ENCODE measurements at places on chromosomes 6 and 20. TPM values are rescaled to one million over a fixed set of nuclear protein-coding genes. Genes with fewer than 3 reads are reported as not detected.

DNA sequence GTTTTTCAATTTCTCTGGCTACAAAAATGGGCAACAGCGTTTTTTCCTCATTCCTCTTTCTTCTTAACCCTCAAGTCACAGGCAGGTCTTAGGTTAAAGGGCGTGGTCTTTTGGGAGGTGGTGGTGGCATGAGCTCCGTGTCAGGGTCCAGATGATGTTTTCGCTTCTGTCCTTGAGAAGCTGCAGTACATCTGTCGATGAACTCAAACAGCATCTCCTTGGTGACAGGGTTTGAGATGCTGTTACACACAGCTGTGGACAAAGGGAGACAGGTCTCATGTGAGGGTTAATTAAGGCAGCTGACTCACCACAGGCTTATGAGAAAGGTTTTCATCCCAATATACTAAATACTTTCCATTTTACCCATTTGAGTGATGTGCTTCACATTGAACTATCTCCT is 350.8 kb downstream of the RNGTT start:
- DNase-seq: no peak

The EYA4 gene
- total RNA-seq: 20.0 TPM

The KCNS1 gene
- total RNA-seq: not detected

GRCh38 chr6:112176175-112176574 is 78.2 kb downstream of the LAMA4 start:
- DNase-seq: no peak

GRCh38 chr6:13462458-13463327 is 24.7 kb downstream of the GFOD1 start:
- no peak for DNase-seq

The KIFC1 gene
- not detected for total RNA-seq

DNA sequence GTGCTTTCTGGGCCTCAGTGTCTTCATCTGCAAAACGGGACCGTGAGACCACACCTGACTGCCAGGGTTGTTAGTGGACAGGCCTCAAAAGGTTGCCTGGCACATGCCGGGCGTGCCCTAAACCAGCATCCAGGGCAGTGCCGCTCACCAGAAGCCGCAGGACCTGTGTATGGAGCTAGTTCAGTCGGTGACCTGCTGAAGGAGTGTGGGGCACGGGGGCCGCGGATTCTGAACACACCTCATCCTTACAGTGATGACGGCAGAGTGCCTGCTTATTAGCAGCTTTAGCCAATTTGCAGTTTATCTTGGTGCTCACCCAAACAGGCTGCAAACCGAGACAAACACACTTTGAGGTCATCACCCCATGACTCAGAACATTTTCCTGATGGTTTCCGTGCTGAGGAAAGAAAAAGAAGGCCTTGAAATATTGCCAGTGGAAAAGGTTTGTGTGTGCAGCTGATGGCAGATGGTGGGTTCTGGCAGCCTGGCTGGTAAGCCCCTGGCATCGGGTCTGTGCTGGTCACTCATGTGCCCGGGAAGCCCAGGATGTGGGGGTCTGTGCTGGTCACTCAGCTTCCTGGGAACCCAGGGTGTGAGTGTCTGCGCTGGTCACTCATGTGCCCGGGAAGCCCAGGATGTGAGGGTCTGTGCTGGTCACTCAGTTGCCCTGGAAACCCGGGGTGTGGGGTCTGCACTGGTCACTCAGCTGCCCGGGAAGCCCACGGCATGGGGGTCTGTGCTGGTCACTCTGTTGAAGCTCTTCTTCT is 153.8 kb downstream of the ERMARD start:
- no peak for DNase-seq

The RGS17 gene
- 0.38 TPM for total RNA-seq

DNA sequence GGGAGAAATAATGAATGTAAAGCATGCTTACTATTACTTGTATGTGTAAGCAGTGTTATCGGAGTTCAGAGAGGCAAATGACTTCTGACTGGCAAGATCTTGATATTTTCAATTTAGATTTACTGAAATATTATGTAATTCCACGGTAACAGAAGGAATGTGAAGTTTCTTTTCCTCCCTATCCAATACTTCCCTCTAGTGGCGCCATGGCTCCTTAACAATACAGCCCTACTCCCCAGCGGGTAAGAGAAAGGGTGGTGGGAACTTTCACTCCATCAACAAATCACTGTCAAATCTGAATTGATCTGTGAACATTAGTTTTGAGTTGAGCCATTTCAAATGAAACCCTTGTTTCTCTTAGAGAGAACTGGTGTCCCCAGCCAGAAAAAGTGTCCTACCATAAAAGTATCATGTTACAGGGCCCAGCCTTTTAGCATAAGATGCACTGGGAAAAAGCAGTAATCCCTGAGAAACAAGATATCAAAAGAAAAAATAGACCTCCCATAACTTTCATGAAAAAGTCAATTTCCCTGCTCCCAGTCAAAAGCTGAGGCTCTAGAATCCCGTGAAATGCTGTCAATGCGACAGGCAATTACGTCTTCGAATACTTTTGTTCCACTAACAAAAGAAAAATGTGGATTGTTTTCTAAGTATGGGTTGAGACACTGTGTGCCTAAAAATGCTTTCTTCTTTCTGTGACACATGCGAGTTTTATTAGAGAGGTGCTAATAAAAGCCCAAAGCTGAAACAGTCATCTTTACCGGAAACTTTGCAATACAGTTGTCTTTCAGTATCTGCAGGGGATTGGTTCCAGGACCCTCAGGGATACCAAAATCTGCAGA is 12.9 kb downstream of the COX7A2 start:
- DNase-seq: no peak

GRCh38 chr6:84801250-84801649 is 36.9 kb upstream of the TBX18 start:
- no peak for DNase-seq

GRCh38 chr6:164928057-164928727 is 381.2 kb downstream of the C6orf118 start:
- no peak for DNase-seq

The POFUT1 gene
- 33.1 TPM for total RNA-seq

- no peak for DNase-seq
These were observed 23.0 kb downstream of the PACRG start for GRCh38 chr6:162750776-162751175.

- no peak for DNase-seq
These were observed 58.2 kb downstream of the SPACA1 start for GRCh38 chr6:88105741-88106340.

The SEL1L2 gene
- 0.91 TPM for total RNA-seq

DNA sequence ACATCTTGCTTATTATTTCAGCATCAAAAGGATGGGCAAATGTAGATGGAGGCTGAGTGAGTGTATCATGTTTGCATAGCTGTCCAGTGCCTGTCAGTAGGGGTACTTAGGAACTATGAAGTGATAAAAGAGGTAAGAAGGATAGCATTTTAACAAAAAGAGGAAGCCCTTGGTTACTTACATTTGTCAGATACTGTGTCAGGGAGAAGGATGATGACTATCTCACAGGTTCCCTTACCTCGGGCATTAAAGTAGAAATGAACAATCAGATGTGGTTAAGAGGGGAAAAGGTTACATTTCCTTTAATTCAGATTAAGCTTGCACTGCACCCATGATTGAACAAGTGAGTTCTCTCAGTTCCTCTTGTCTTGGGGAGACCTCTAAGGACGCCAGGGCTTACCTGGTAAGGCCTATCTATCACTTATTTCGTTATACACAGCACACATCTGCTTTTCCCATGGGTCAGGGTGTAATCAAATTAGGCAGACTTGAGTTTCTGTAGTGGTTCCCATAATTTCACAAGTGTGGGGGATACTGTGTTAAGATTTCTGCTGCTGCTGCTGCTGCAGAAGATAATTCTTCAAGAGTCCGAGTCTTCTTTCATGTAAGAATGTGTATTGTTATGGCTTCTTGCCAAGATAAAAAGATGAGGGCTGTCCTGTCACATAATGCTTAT is 4.5 kb downstream of the FOXO3 start:
- no peak for DNase-seq

GRCh38 chr20:25452333-25452732 is 44.9 kb downstream of the GINS1 start:
- DNase-seq: no peak

- DNase-seq: no peak
These were observed 587.9 kb upstream of the FLRT3 start for GRCh38 chr20:14925300-14925699.

- no peak for DNase-seq
These were observed 61.9 kb upstream of the NRSN1 start for GRCh38 chr6:24064106-24064505.

GRCh38 chr6:119196715-119197114 is 118.3 kb upstream of the FAM184A start:
- no peak for DNase-seq

The ADGRF5 gene
- total RNA-seq: 89.6 TPM

DNA sequence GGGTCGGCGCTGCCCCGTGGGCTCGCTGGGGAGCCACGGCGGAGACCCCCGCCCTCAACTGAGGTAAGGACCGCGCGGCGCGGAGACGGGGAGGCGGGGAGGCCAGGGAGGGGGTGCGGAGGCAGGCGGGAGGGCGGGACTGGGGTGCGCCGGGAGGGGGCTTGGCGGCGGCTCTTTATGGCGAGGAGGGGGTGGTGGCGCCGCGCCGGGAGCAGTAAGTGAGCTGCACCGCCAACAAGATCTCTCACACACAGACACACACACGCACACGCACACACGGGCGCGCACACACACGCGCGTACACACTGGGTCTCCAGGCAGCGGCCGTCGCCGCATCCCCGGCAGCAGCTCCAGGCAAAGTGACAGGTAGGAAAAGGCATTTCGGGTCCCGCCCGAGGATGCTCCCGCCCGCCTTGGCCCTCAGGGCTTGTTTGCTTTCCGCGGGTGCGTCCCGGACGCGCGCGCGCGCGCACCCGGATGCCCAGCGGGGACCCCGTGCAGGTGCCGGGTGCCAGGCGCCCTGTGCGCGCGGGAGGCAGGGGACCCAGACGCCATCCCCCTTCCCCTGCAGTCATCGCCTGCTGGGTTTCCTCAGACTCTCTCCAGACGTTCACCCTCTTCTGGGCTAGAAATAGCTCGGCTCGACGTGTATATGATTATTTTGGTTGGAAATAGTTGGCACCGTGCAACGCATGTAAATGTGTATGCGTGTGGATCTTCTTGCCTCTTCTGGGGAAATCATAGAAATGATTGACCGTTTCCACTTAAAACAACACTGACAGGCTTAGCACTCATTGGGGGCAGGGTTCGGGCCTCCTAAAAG is at the start of gene PLCB4:
PLCB4 (plus strand) TSS at position 247 of the 823 bp plus-strand sequence. CDS start 238,728 bp downstream, outside the sequence.
- peak; percentile 58 for DNase-seq

DNA sequence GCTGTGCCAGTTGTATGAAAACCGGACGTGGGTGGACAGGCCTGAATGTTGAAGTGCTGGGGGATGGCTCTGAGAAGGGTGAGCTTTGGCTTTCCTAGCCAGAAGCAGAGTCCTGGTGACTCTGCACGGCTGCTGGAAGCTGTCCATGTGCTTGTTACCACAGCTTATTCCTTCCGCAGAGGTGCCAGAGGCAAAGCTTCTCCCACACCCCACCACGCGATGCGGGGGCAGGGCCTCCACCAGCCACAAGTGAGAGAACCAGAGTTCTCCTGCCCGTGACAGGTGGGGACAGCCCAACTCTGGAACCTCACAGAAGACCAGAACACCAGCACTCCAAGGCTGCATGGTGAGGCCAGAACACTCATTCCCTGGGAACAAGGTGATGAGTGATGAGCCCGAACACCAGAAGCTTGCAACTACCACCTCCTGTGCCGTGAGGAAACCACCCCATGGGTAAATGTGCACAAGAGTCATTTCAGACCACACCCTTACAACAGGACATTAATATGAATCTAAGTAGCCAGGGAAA is 36.7 kb downstream of the JAG1 start:
- peak; percentile 53 for DNase-seq

GRCh38 chr20:9555781-9556180 is 41.4 kb downstream of the LAMP5 start:
- DNase-seq: no peak

All from heart left ventricle (tissue), 16 donors.